Forelimb muscle (tissue), 1 donor: ENCODE measurements at places on chromosomes 11 and 22. TPM values are rescaled to one million over a fixed set of nuclear protein-coding genes. Genes with fewer than 3 reads are reported as not detected.

Gene TKFC
- polyA plus RNA-seq = 18.5 TPM

- DNase-seq = no peak
Observed at GRCh38 chr11:6530848-6531247, 33.8 kb downstream of the DNHD1 start.

DNA sequence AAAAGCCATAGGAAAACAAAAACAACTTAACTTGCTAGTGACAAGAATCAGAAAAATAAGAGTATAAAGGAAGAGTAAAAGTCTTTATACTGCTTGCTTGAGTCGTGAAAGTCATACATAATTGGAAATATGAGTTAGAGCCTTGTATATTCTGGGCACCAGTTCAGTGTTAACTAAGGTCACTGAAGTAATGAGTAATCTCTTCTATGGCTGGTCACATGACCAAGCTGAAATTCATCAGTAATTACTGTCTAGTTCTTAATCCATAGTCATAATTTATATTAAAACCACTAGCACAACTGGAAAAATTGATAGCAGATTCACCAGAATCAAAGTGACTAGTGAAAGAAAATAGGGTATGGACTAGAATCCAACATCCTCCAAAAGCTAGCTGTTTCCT, 84.4 kb upstream of the SLC5A12 start:
- no peak for DNase-seq

DNA sequence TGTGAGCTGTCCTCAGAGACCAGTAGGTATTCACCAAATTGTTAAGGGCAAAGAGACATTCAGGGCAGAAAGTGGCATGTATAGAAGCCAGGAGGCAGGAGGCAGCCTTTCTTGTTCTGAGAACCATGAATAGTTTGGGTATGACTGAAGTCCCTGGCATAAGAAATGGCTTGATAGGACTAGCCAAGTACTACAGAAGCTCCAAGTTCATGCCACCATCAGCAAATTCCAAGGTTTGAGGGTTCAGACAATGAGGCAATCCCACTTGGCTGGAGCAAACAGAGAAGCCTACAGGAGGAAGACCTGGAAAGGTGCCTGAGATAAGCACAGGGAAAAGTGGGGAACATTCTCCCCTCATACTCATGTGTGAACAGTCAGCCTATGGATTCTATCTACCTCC, 25.8 kb downstream of the XRRA1 start:
- DNase-seq = no peak

- no peak for DNase-seq
Observed at GRCh38 chr11:100878474-100878873, 191.4 kb downstream of the ARHGAP42 start.

Gene RIMBP3B
- not detected for polyA plus RNA-seq

DNA sequence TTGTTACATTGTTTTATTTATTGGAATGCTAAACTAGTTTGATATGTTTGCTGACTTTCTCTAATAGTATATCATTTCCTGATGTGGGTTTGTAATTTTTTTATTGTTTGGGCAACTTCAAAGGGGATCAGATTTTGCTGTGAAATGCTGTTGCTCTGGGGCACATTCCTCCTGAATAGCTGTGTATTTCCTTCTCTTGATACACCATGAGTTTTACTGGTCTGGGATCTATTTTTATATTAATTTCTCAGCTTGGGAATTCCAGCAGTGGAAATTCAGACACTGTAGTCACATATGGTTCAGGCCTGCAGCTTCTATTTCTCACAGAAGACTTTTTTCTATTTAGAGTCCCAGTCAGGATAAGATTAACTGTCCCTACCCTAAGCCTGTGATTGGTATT, 58.9 kb downstream of the RPUSD4 start:
- DNase-seq = no peak

Gene NRGN
- polyA plus RNA-seq = 4.7 TPM

- DNase-seq = no peak
Observed at GRCh38 chr22:32672542-32672941, 129.0 kb upstream of the TIMP3 start.

DNA sequence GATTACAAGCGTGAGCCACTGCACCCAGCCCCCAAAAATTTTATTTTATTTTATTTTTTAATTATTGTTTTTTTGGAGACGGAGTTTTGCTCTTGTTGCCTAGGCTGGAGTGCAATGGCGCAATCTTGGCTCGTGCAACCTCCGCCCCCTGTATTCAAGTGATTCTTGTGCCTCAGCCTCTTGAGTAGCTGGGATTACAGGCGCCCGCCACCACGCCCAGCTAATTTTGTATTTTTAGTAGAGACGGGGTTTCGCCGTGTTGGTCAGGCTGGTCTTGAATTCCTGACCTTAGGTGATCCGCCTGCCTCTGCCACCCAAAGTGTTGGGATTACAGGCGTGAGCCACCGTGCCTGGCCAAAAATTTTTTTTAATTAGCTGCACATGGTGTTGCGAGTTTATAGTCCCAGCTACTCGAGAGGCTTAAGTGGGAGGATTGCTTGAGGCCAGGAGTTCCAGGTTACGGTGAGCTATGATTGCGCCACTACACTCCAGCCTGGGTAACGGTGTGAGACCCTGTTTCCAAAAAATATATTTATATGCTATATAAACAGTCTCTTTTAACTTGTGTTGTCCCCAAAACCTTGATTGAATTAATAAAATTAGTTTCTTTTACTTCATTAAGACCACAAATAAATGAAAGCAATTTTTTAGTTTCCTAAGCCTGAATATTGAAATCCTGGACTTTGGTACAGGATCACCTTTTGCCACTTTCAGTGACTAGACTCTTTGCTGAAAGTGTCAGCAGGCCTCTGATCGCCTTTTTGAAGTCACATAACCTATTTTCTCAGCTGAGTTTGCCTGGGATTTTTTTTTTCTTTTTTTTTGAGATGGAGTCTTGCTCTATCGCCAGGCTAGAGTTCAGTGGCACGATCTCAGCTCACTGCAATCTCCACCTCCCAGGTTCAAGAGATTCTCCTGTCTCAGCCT, 16.2 kb downstream of the ATG13 start:
- DNase-seq = no peak

DNA sequence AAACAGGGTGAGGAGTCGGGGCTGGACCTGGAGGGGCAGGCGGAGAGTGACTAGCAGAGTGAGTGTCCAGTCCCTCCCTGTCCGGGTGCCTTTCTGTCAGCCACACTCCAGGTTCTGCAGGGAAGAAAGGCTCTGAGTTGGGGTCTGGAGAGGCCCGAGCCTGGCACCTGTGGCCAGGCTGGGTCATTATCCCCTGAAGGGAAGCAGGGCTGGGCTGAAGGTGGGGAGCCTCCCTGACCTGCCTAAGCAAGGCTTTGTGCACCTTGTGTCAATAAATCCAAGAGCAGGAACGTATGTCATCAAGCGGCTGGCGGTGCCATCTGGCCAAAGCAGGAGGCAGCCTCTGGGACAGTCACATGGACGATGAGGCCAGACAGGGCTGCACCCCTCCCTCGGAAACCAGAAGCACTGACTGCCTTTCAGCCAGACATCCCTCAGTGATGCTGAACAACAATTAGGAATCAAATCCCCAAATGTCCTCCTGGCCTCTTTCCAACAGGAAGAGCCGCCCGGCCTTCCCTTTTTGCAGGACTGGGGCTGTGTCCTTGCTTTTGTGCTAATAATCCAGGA, 73.9 kb upstream of the FGF3 start:
- DNase-seq = no peak

- no peak for DNase-seq
Observed at GRCh38 chr11:131465746-131466145, 95.3 kb downstream of the NTM start.

GRCh38 chr22:23834793-23835483, 3.9 kb downstream of the DERL3 start:
- no peak for DNase-seq

DNA sequence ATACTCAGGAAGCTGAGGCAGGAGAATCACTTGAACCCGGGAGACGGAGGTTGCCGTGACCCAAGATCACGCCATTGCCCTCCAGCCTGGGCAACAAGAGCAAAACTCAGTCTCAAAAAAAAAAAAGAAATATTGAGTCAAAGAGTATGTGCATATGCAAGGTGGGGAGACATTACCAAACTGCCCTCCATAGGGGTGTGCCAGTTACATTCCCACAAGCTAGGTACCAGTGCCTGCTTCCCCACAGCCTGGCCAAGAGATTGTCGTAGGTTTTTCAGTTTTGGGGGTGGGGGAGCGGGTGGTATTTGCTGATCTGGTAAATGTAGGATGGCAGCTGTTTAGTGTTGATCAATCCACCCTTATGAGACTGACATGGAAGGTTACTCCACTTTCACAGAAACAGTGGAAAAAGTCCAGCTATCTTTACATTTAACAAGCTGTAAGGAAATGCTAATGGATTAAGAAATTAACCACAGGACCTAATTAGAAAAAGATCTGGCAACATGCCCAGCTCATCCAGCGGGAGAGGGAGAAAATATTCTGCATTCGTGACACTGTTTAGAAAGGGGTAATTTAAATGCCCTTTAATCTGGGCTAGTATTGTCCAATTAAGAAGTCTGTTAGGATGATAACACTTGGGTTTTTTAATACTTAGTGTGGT, 89.4 kb downstream of the PACS1 start:
- DNase-seq = no peak

DNA sequence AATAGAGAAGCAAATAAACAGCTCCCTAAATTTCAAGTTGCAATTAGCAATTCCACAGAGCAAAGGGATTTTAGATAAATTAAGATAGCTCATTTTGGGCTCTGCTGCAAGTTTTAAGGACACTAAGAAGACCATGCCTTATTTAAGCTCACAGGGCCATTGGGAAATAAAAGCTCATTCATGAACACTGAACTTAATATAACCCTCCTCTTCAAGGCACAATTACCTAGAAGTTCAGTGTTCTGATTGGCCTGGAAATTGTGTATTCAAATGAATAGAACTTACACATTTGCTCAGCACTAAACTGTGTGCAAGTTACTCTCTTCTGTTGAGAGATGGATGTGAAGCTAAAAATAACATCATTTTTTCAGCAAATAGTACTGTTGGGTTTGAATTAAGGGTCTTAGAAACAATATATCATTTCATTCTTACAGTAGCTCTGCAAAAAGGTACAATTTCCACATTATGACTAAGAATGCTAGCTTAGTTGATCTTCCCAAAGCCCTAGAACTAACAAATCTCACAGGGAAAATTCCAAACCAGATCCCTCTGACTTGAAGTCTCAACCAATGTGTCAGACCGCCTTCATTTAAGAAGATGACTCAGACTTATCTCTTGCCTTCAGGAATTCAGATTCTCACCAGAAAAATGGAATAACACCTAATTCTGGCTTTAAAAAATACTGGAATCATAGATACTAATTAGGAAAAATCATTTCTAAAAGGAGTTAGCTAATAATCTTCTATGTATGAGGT, 87.4 kb upstream of the LRRC55 start:
- DNase-seq = no peak

DNA sequence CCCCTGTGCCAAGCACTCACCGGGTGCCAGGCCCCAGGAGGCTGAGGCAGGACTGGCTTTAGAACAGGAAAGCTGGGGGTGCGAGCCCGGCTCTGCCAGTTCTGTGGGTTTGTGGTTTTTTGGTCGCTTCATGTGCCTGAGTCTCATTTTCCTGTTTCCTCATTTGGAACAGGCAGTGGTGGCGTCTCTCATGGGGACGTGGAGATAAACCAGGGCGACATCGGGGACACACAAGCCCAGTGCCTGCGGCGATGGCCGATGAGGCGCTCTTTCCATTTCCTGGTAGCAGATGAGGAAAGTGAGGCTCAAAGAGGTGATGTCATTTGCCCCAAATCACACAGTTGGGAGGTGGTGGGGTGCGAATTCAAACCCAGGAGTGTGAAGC, 20.8 kb upstream of the CHKA start:
- DNase-seq = no peak

- no peak for DNase-seq
Observed at GRCh38 chr11:21564833-21565682, 627.8 kb upstream of the ANO5 start.

Gene SCGB1C1
- 0.34 TPM for polyA plus RNA-seq

- DNase-seq = no peak
Observed at GRCh38 chr22:45227645-45228400, 12.9 kb downstream of the KIAA0930 start.

Gene PHOX2A
- not detected for polyA plus RNA-seq

Gene OR5A1
- polyA plus RNA-seq = not detected

DNA sequence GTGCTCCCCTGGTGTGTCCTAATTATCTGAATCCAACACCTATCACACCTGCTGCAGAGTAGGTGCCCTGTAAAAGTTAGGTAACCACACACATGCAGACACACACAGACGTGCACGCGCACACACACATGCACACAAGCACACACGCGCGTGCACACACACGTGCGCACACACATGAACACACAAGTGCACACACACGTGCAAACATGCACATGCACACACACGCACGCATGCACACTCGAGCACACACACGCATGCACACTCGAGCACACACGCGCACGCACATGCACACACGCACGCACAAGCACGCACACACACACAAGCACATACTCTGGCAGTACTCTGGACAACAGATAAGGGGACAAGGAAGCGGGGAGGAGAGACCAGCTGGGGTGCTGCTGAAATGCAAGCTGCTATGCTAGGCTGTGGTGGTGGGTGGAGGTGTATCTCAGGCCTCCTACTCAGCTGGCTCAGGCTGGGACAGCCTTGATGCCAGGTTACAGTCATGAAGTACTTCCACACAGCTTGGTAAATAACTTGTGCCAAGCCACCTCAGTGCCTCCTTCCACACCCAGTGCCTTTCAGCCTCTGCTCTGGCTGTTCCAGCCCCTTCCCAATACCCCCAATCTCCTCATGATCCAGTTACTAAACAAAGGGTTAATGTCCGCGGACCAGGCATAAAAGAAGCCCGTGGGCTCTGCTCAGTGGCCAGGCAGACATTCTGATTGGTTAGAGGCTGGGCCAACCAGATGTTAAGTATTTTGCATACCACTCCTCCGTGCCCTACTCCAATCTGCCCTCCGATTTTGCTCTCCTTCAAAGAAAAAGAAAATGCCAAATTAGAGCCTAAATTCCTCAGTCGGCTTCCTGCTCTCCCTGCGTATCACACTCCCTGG, 374.1 kb downstream of the TENM4 start:
- no peak for DNase-seq

- no peak for DNase-seq
Observed at GRCh38 chr11:114262681-114263512, 33.3 kb upstream of the NNMT start.

GRCh38 chr22:21626073-21626734, 3.6 kb downstream of the YDJC start:
- DNase-seq = no peak

GRCh38 chr11:13944016-13944415, 18.5 kb upstream of the SPON1 start:
- no peak for DNase-seq
